GM06990 (cell line): ENCODE measurements at places on chromosomes 4 and X.

GRCh38 chr4:26993967-26994366 lies 133.3 kb downstream of the STIM2 start:
- no peak for DNase-seq

DNA sequence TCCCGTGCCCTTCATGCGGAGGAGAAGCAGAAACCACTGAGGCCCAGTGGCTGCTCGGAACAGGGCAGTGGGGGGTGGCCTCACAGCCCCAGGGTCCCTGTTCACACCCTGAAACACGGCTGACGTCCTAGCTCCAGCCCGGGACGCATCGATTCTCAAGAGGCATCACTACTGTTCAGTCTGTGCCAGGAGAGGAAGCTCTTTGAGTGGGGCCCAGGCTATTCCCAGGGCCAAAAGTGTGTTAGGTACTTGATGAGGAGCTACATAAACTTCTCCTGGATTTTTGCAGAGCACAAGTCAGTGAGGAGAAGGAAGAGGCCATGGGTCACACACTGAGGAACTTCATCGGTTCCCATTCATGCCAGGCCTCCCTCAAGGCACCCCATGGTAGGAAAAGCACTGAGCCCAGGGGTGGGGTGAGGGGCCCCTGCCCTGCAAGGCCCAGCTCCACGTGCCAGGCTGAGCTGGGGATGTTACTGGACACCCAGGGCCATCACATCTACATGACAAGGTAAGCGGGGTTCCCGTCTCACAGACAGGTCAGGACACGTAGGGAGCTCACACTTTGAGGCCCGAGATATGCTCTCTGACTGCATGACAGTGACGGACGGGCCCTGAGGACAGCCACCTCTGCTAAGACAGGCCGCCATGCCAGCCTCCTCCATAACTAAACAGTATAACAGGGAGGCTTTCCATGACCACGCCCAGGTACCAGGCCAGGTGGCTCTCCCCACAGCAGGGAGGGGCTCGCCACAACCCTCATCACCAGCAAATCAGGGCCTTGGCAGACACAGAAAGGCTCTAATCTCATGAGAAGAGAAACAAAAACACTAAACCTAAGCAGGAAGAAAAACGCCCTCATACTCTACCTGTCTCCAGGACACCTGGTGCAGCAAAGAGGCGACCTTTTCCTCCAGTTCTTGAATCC lies 12.4 kb downstream of the TNIP2 start:
- DNase-seq: no peak

GRCh38 chr4:8730681-8731080 lies 138.1 kb downstream of the CPZ start:
- no peak for DNase-seq

DNA sequence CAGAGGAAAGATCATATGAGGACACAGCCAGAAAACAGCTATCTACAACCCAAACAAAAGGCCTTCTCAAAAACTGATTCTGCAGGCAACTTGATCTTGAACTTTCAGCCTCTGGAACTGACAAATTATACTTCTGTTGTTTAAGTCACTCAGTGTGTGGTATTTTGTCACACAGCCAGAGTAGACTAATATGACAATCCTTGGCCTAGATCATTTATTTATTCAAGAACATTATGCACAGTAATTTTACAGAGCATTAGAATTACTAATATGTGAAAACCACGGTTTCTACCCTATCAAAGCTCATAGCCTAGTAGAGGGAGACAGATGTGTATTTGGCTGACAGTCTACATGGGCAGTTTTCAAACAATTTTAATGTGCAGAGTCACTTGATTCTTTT lies 167.8 kb upstream of the PCDH18 start:
- no peak for DNase-seq

- no peak for DNase-seq
These were observed 138.8 kb upstream of the MSX1 start for GRCh38 chr4:4720646-4721045.

GRCh38 chrX:100353326-100353725 lies 56.7 kb downstream of the PCDH19 start:
- DNase-seq: no peak

GRCh38 chr4:1898007-1898406 lies 26.8 kb downstream of the NSD2 start:
- DNase-seq: no peak

GRCh38 chr4:170087163-170087700 lies 2.5 kb downstream of the AADAT start:
- no peak for DNase-seq

DNA sequence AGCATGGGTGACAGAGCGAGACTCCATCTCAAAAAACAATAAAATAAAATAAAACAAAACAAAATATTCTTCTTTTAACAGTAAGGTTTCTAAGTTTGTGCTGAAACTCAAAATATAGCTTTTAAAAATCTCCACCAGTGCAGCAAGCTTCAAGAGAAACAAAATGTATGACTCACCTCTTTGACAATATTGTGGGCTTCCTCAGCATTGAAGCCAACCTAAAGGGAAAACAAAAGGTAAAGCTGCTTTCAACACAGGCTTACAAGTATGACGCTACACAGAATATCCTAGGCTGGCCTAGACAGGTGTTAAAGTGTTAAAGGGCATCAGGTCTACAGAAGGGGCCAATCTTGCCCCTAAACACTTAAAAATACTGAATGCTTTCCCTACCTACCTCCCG lies 1.2 kb downstream of the DYNLT3 start:
- no peak for DNase-seq

GRCh38 chr4:161650812-161651211 lies 513.0 kb downstream of the FSTL5 start:
- DNase-seq: no peak

GRCh38 chr4:138235419-138235952 lies 6.7 kb downstream of the SLC7A11 start:
- DNase-seq: no peak

GRCh38 chr4:101155368-101155767 lies 192.0 kb downstream of the PPP3CA start:
- DNase-seq: no peak

GRCh38 chr4:5166377-5166776 lies 115.1 kb downstream of the STK32B start:
- no peak for DNase-seq

DNA sequence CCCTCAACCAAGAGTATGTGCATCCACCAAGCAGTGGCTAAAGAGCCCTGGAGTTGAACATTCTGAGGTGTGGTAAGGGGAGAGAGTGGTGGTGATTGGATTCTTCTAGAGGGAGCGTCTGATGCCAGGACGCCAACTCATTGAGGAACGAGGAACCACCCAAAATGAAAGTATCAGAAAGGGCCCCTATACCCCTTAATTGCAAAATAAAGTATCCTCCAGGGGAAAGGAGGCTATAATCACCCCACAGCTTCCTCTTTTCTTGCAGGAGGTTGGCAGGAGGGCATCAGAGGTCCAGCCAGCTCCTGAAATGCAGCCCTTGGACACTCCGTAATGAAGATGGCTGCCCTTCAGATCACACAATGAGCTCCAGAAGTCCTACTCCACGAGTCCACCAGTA lies 5.3 kb upstream of the KIAA1210 start:
- DNase-seq: no peak

DNA sequence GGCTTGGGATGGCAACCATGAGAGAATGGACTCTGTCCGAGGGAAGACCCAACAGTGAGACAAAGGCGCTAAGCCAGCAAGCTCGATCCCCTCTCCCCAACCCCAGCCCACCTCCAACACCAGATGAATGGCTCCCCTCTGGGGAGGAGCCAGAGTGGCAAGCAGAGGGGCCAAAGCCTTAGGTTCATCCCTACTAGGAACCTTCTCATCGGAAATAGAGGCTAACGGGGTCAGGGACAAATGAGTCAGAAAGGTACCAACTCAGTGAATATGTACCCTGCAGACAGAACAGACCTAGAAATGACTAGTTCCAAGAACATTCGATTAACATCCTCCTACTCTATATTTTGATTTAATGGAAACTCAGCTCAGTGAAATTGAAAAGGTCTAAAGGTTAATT lies 73.9 kb downstream of the NSG1 start:
- no peak for DNase-seq

DNA sequence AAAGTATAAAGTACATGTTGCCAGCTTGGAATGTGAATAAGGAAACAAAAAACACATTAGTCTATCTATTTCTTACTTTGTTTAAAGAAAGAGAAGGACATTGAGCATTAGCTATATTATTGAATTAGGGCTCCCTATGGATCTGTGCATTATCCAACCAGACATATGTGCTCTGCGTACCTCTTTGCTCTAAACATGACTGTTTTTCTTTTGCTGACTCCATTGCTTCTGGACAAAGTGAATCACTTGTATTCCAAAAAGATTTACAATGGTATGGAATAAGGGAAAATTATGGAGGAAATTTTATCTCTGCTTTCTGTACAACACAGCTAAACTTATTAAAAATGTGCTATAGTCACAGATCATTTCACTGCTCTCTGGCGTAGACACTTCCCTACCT lies 727.8 kb upstream of the LCORL start:
- DNase-seq: no peak

GRCh38 chr4:144556636-144557035 lies 89.3 kb upstream of the HHIP start:
- no peak for DNase-seq

- no peak for DNase-seq
These were observed 47.0 kb downstream of the MOSPD2 start for GRCh38 chrX:14920196-14920595.

GRCh38 chr4:40455340-40455902 lies 120.3 kb downstream of the CHRNA9 start:
- DNase-seq: no peak

DNA sequence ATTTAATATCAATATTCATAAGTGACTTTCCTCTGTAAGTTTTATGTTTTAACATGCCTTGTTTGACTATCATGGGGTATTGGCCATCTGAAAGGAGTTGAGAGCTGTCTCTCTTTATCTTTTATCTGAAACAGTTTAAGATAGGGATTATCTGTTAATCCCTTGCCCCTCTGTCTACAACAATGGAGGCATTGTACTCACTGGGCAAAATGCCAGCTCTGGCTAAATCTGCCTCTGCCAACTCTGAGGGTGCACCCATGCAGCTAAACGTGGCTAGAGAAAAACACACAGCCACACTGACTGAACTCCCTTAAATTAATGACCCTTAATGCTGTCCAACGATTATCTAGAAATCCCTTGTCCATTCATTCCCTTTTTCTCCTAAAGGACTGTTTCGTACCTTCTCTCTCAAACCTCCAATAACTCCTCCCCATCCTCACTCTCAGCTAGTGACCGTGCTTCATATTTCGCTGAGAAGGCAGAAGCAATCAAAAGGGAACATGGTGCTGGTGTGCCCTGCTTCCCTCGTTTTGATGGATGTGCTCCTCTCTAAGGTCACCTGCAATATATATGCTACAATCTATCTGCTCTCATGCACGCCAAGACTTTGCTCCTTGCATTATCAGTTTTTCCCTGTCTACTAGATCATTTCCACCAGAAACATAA lies 10.3 kb downstream of the PHKA2 start:
- no peak for DNase-seq

GRCh38 chr4:8493484-8493883 lies 52.9 kb downstream of the TRMT44 start:
- DNase-seq: no peak

DNA sequence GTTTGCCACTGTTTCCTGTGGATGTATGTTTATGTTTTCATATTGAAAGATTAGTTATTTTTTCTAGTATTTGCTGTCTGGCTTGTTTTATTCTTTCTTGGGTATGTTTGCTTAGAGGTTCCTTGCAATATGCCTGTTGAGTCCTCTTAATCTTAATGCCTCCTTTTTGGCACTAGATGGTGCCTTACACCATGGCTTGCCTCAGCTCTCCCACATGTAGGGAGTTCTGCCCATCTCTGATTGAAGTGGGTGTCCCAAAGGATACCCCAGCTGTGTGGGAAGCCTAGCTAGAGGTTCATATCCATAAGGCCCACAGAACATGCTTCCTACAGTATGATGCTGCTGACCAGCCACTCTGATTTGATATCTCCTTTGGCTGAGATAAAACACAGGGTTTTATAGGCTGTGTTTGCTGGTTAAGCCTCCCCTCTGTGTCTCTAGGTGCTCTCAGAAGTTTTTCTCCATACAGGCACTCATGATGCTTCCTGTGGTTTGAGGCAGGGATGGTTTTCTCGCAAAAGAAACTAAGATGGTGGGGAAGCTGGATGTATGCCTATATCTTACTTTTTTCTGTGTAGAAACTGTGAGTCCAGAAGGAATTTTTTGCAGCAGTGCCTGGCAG lies 162.4 kb downstream of the ASB9 start:
- no peak for DNase-seq

- no peak for DNase-seq
These were observed 90.3 kb downstream of the JAKMIP1 start for GRCh38 chr4:6109842-6110560.

- no peak for DNase-seq
These were observed 77.4 kb downstream of the WDR19 start for GRCh38 chr4:39259571-39260330.

GRCh38 chrX:20205927-20206708 lies 60.6 kb downstream of the RPS6KA3 start:
- DNase-seq: peak; percentile 48

DNA sequence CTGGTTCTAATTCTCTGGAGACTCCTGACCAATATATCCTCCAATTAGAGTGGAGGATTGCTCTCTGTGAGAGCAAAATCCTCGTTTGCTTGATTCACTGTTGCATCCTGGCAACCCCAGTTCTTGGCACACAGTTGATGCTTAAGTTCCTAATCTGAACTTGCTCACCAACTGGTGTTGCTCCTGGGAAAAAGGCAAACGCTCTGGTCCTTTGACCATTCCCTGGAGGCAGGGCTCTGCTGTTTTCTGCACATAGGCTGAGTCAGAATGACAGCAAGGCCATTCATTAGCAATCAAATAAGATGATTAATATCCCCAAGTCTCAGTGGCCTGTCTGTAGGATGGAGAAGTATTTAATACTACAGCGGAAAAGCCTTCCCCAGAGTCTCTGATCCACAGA lies 172.7 kb upstream of the TBC1D9 start:
- no peak for DNase-seq

- no peak for DNase-seq
These were observed 27.6 kb downstream of the PRR32 start for GRCh38 chrX:126847143-126847542.

DNA sequence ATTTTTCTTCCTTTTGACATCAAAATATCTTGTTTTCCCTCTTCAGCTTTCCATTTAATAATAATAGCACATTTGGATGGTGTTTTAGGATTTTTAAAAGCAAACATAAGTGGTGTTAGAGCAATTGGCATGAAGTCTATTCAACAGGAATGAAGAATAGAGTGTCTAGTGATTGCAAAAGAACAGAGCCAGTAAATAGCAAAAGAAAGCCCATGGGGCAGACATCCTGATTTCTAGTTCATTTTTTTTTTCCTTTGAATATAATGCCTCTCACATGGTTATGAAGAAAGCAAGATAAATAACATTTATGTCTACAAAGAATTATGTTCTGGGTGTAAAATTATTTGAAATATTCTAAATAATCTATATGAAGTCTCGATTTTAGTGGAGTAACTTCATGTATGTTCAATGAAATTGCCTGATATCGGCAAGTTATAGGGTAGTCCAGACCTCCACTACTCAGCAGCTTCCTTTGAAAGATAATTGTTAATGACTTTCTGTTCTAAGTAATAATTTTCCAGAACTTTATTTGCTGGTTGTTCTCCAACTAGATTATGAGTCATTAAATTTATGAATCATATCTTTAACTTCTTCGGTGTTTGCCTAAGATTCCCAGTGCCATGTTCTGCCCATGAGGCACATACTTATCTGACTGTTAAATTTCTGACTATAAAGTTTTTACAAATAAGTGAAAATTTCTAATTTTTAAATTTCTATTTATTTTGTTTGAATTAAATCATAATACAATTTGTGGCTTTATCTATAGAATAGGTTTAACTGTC lies 587.9 kb downstream of the TLL1 start:
- DNase-seq: no peak

- no peak for DNase-seq
These were observed 157.3 kb upstream of the TET2 start for GRCh38 chr4:104989371-104989770.

GRCh38 chr4:121794505-121795188 lies 6.5 kb upstream of the EXOSC9 start:
- no peak for DNase-seq
